ENCODE measurements at places on chromosomes 13 and 19.

DNA sequence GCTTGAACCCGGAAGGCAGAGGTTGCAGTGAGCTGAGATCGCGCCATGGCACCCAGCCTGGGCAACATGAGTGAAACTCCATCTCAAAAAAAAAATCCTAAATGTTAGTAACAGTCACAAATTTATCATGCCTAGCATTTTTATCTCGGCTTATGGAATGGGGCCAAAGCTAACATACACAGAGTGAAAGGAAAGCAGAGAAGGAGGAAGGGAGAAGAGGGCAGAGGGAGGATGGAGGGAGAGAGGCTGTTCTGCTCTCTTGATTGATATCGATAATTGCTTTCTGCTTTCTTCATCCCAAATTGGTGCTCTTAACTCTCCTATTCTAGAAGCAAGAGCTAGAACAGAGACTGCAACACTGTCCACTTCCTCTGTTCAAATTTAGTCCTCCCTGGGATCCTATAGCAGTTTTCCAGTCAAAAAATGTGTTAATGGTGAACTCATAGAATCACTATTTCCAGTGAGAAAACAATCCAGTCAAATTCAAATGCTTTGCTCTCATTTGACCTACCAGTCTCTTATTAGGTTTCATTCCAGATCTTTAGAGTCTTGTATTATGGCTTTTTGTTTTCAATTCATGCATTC, 15.8 kb upstream of the TUBGCP3 start:
- no peak for DNase-seq

DNA sequence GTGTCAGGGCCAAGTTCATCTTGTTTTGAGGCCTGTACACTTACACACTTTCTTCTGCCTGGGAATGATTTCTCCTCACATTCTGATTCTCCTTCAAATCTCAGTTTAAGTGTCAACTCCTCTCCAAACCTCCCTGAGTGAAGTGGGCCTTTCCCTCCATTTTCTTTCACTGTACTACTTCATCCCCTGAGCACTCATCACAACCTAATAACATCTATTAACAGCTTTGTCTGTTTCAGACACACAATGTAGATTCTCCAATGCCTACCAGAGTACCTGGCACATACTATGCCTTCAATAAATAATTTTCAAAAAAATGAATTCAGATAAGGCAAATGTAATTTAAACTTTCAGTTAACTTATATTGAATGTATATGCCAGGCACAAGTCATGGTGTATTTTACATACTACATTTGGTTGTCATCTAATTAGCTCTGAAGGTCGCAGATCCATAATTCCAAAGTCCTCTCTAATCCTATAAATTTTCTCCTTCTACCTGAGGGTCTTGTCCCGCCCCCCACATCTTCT, 357 bp upstream of the COG6 start:
- DNase-seq, result no peak

DNA sequence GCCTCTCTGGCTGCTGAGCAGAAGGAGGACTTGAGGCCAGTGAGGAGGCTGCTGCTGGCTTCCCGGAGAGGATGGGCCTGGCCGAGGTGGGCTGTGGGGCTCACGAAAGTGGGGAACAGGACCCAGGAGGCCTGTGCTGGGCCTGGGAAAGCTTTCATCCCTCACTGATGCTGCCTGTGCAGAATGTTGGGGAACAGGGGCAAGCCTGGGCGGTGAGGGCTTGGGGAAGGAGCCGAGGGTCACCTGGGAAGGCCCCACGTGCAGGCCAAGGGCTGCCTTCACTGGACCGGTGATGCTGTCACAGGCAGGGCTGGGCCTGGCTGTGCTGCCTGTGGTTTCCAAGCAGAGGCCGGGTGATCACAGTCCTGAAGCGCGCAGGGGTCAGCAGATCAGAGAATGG, 9.4 kb downstream of the AP1M1 start:
- DNase-seq, result no peak

DNA sequence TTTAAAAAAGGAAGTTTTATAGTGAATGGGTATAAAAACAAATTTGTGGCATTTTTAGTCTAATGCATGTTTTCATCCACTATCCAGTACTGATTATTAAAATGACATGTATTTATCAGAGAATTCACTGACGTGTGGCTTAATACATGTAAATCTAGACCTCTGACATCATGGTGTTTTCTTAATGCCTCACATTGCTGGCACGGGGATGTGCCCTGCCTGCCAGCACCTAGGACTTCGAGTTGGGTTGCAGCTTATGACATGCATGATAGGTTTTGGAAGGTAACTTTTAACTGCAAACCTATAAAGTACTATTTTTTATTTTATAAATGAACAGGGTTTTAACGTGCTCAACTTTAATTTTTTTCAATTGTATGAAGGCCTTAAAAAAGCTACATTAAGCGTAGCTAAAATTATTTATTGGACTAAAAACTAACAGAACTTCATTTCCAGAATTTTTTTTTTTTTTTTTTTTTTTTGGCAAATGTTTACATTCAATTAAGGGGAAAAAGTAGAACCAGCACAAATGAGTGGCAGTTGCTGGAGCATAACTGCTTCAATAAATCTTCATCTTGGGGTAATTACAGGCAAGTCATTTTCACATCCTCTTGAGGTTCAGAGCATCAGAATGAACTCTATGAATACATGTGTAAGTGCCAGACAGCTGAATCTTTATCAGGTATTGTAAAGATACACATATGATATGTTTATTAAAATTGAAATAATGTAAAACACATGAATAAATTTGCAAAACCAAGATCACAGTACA, 16.3 kb downstream of the METTL21C start:
- DNase-seq, result no peak

- DNase-seq, result no peak
Measured at GRCh38 chr13:59671881-59672280, 491.8 kb downstream of the DIAPH3 start.

GRCh38 chr13:74550039-74550438, 415.8 kb upstream of the KLF12 start:
- DNase-seq, result no peak

- DNase-seq, result no peak
Measured at GRCh38 chr13:60162096-60162495, 1.6 kb downstream of the DIAPH3 start.
